ENCODE measurements at places on chromosomes 11 and 22.

DNA sequence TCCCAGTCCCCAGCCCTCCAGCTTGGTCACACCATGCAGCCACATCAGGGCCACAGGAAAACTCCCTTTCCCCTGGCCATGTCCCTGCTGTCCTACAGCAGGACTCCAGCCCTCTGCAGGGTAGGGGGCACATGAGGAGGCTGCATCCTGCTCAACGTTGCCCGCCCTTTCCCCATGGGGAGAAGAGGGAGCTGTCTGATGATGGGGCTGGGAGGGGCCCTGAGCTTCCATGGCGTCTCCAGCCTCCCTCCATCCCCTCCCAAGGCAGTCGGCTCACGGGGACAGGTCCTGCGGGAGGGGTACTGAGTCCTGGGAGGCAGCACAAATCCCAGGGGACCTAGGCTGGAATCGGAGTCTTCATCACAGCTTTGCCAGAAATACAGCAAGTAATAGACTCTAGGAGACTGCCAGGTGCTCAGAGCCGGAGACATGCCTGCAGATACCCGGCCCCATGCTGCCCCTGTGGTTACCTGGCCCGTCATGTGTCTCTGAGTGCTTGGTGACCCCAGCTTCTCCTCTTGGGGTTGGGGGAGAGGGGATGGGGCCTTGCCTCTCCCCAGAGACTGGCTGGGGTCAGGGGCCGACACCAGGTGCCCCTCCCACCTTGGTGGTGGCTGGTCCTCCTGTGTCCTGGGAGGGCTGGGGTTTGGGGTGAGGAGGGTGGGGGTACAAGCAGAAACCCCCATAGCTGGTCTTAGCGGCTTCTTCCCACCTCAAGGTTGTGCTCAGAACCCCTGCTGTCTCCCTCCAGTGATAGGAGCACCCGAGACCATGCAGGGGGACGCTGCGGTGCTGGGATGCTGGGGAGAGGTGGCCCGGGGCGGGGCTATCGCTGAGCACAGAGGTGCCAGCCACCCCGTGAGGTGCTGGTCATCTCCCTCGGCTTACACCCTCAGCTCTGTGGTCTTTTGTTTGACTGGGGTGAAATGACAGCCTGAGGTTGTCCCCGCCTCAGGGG, 2.3 kb downstream of the MRGPRE start:
- no peak for DNase-seq
- H3K36me3 ChIP-seq = no peaks in the 10 kb centered on the region
- peaks cover 33% of the 10 kb centered on the region for H3K27me3 ChIP-seq
- H3K27ac ChIP-seq = no peak overlapping the region
- no peak overlapping the region for H3K4me3 ChIP-seq

DNA sequence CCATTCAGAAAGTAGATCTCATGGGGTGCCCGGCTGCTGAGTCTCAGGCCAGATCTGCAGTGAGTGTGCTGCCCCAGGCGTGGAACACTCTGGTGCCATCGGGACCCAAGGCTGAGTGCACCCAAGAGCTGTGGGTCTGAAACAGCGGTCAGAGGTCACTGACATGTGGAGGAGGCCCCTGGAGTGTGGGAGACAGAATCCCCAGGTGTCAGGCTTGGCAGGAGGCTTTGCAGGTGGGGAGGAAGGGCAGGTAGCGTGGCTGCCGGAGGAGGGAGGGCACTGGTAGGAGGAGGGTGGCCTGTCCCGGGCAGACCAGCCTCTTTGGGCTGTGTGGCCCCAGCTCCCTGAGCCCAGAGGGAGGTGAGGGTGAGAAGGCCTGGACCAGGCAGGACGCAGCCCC, 31.7 kb upstream of the KRTAP5-6 start:
- DNase-seq = no peak
- H3K27ac ChIP-seq = no peak overlapping the region
- no peaks in the 10 kb centered on the region for H3K36me3 ChIP-seq
- no peak overlapping the region for H3K4me3 ChIP-seq

DNA sequence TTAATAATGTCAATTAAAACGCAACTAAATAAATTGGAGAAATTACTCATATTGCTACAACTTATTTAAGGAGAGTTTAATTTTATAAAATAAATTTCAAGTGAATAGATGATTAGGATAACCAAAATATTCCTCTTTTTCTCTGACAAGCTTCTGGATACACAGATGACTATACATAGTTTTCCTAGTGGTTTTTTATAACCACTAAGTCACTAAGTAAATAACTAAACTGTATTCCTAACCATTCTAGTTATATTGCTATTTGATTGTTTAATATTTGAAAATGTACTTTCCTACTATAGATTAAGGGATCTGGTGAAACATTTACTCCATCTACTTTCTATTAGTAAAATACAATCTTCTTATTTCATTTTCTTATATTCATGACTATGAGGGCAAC, 4.7 kb upstream of the ANGPTL5 start:
- no peak overlapping the region for H3K4me3 ChIP-seq
- H3K36me3 ChIP-seq = no peaks in the 10 kb centered on the region
- H3K4me1 ChIP-seq = no peaks in the 10 kb centered on the region
- no peak for DNase-seq
- peaks cover 3% of the 10 kb centered on the region for H3K27me3 ChIP-seq

DNA sequence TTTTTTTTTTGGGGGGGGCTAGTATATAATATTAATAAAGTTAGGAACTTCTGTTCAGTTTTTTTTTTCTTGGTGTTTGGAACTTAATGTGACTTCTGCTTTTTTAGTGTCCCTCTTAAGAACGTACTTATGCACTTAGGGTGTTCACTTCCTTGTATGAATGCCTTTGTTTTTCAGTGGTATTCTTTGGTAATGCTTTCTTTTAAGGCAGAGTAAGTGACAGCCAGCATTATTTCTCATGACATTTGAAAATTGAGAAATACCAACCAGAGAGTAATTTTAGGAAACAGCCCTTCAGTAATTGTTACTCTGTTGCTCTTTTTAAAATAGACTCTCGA, 2.4 kb downstream of the GRK3 start:
- H3K27ac ChIP-seq = no peak overlapping the region
- no peak for DNase-seq
- H3K36me3 ChIP-seq = no peaks in the 10 kb centered on the region
- H3K4me1 ChIP-seq = peaks cover 41% of the 10 kb centered on the region
- no peak overlapping the region for H3K4me3 ChIP-seq

DNA sequence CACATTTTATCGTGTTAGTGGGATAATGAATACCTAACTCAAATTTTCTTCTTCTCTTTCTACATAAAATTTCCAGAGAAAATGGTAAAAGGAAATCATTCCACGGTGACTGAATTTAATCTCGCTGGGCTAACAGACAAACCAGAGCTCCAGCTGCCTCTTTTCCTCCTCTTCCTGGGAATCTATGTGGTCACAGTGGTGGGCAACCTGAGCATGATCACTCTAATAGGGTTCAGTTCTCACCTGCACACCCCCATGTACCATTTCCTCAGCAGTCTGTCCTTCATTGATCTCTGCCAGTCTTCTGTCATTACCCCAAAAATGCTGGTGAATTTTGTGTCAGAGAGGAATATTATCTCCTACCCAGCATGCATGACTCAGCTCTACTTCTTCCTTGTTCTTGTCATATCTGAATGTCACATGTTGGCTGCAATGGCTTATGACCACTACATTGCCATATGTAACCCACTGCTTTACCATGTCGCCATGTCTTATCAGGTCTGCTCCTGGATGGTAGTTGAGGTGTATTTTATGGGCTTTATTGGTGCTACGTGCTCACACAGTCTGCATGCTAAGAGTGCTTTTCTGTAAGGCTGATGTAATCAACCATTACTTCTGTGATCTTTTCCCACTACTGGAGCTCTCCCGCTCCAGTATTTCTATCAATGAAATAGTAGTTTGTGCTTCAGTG, 24.1 kb downstream of the OR10D3 start:
- no peaks in the 10 kb centered on the region for H3K36me3 ChIP-seq
- no peak for DNase-seq

GRCh38 chr11:67372993-67373647, at the start of gene CLCF1:
Gene CLCF1, minus strand, starts transcription at chr11:67373598. Its CDS starts 59 bp downstream, at chr11:67373539.
- H3K27me3 ChIP-seq = peaks cover 14% of the 10 kb centered on the region
- H3K4me1 ChIP-seq = peaks cover 32% of the 10 kb centered on the region
- no peaks in the 10 kb centered on the region for H3K36me3 ChIP-seq
- peak within 1 kb of the TSS; percentile 98 for H3K27ac ChIP-seq
- peak within 1 kb of the TSS; percentile 92 for H3K4me3 ChIP-seq

Data from progenitor cell of endocrine pancreas (in vitro differentiated cells).